ENCODE measurements at places on chromosomes 3 and 15. TPM values are rescaled to one million over a fixed set of nuclear protein-coding genes. Genes with fewer than 3 reads are reported as not detected.
A peak's percentile ranks its signal among the peaks of the same experiment; 100 is the strongest.

- no peak for DNase-seq
Observed at GRCh38 chr3:69696367-69696766, 42.9 kb upstream of the MITF start.

DNA sequence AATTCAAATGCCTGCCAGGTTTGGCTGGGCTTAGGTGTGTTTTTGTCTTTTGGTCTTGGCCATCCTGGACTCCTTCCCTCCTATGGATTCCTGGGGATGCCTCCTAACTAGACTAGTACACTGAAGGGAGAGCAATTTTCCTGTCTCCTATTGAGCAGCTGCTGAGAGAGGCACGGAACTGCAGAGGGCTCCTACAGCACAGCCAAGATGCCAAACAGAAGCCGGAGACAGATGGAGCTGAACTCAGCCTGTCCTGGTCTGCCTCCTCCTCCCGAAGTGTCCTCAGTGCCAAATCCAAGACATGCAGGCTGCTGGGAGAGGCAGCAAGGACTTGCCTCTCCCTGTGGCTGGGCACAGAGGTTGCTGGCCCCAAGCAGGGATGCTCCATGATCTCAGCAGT, 256.6 kb upstream of the PROK2 start:
- DNase-seq = peak; percentile 21

- no peak for DNase-seq
Observed at GRCh38 chr15:72156928-72157327, 38.7 kb downstream of the SENP8 start.

DNA sequence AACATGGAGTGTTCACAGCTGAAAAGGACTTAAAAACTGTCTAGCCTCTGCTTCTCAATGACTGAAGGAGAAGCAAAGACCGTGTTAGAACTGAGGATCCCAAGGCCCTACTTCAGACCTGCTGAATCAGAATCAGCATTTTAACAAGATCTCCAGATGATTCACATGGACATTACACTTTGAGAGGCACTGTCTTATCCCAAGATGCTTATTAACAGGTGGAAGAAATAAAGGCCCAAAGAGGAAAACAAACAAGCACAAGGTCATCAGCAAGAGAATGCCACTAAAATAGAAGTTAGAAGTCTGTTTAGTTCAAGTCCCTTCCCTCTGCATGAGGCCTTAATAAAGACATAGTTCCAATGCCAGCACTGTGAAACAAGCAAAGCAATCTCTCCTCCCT, 191.4 kb upstream of the BCL6 start:
- no peak for DNase-seq

DNA sequence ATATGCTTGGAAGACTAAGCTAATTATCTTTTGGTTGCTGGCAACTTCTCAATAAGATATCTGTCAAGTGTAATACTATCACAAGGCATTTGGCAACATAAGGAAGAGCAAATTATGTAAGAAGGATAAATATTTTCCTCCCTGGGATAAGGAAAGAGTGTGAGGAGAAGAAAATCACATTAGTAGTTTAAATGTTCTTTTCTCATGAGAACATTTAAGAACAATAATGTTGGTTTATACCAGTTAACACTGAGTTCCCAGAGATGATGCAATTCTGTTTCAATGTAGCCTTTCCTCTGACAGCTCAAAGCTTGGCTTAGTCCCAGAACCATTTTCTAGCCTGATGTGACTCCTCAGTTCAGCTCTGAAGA, 66.1 kb upstream of the NPHP3 start:
- DNase-seq = peak; percentile 58

DNA sequence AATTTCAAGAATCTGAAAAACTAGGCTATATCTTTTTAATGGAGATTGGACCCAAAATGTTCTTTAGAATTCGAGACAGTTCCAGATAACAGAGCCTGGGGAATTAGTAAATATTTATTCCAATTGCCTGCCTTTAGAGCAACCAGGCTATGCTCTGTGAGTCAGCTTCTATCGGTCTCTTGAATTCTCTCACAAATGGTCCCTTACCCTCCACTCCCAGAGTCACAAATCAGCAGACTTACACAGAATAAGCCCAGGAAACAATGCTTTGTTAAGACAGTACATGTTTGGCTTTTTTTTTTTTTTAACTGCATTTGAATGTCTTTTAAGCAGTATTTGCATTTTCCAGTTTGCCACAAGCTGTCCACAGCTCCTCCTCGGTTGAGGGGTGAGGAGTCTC, 460.7 kb upstream of the CBLB start:
- no peak for DNase-seq

DNA sequence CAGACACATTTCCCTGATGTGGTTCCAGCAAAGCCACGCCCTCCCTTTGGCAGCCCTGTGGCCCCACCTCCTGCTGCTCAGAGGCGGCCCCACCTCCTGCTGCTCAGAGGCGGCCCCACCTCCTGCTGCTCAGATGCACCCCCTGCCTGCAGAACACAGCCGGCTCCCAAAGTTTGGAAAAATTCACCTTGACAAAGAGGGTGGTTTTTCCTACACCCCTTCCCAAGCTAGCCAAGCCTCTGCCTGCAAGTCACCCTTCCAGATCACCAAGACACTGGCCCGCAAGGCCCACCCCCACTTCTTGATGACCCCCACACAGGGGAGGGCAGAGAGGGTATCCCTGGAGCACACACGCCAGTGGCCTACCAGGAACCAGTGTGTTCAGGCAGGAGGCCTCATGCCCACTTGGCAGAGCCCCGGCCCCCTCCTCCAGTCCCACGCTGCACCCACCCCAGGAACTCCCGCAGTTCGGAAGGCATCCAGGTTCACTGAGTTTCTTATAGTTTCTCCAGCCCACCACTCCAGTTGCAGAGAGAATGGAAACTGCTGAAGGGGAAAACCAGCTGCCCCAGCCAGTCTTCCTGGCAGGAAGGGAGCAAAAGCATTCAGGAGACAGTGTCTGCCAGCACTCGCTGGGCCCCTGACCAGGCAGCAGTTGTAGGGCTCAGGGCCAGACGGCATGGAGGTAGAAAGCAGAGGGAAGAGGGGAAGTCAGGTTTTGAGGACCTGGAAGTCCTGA, 2.3 kb upstream of the HAPLN3 start:
- peak; percentile 75 for DNase-seq

- DNase-seq = no peak
Observed at GRCh38 chr3:138451595-138452162, 17.3 kb downstream of the ESYT3 start.

- no peak for DNase-seq
Observed at GRCh38 chr3:37588758-37589157, 272.9 kb upstream of the CTDSPL start.

- DNase-seq = no peak
Observed at GRCh38 chr3:126447456-126448106, 28.1 kb downstream of the ZXDC start.

DNA sequence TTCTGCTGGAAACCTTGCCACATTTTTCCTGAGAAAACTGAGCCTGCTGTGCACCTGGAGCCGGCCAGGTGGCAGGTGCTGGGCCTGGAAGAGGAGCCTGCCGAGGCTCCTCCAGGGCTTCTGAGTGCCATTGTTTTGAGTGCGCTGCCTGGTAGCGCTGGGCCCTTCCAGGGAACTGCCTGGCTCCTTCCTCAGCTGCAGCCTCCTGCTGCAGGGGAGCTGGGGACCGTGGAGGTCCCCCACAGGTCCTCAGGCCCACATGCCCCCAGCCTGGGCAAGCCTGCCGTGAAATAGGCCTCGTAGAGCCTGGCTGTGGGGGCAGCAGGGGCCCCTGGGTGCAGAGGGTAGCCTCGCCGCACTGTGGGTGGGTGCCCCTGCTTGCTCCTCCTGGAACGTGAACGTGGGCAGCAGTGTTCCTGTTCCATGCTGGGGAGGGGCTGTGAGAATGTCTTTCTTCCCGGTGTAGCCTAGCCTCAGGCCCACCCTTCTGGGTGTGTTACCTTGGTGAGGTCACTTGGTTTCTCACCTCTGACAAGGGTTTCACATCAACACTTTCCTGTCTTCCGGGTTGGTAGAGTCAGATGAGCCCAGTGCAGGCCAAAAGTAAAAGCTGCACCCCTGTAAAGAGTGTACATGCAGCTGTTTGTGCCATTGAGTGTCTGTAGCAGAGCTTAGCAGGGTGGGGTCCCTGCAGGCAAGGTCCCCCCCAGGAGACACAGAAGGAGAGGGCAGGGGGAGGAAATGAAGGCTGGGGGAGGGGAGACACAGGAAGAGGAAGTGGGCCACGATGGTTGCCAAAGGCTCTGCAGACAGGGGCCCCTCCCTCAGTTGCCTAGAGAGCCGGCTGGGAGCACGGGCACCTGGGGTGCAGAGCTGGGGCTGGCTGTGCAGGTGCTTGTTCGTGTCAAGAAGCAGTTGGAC, 34.5 kb downstream of the KLF13 start:
- DNase-seq = no peak

DNA sequence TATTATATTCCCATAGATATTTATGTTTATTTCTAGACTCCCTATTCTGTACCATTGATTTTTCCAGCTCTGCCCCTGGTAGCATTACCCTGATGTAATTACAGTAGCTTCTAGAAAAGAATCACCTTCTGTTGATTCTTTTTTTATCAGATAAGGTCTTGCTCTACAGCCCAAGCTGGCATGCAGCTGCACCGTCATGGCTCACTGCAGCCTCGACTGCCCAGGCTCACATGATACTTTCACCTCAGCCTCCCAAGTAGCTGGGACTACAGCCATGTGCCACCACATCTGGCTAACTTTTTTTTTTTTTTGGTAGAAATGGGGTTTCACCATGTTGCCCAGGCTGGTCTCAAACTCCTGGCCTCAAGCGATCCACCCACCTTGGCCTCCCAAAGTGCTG, 41.8 kb downstream of the SLC24A1 start:
- DNase-seq = no peak

- no peak for DNase-seq
Observed at GRCh38 chr15:78162038-78162437, 12.9 kb downstream of the IDH3A start.

GRCh38 chr15:97545799-97546198, 414.7 kb upstream of the ARRDC4 start:
- no peak for DNase-seq

DNA sequence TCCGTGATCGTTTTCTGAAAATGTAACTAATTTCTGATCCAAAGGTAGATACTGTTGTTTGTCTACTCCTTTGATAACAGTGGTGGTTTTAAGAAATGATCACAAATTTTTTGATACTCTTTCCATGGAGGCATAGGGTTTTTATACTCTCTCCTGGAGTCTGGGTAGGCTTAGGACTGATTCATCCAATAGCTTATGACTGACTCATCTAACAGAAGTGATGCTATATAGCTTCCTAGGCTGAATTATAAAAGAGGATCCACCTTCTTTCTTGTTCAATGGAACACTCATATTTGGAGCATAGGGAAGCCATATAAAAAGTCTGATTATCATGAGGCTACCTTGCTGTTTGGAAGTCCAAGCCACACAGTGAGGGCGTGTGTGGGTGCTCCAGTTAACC, 84.3 kb downstream of the CHST2 start:
- DNase-seq = no peak

DNA sequence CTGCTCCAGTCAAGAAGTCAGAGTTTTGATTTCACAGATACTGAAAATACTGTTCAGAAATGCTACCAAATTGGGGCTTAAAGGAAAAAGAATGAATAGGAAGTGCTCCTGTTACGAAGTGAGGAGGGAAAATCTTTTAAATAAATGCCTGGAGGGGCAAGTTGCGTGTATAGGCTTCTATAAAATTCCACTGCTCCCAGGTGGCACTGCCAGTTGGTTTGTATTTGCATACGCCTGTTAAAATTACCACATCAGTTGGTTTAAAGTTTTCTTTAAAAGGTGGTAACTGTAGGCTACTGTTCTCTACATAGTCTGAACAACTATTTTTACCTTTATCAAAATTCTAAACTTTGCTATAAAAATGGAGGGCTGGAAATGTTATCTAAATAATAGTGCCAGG, 123.5 kb downstream of the DLG1 start:
- no peak for DNase-seq

GRCh38 chr3:119257654-119258410, 17.2 kb upstream of the B4GALT4 start:
- peak; percentile 36 for DNase-seq

GRCh38 chr15:88605189-88606069, 15.7 kb upstream of the AEN start:
- DNase-seq = no peak

Gene PP2D1
- not detected for total RNA-seq

Gene GOLGA8O
- total RNA-seq = 0.39 TPM

Gene FEZF2
- not detected for total RNA-seq

Gene AGBL1
- 4.8 TPM for total RNA-seq

Gene SLC22A13
- total RNA-seq = 0.30 TPM

Gene RARB
- total RNA-seq = 5.5 TPM

Gene CKMT1B
- 3.9 TPM for total RNA-seq

Gene CCDC39
- total RNA-seq = not detected
